DND-41 (cell line): ENCODE measurements at places on chromosomes 1 and 21.

DNA sequence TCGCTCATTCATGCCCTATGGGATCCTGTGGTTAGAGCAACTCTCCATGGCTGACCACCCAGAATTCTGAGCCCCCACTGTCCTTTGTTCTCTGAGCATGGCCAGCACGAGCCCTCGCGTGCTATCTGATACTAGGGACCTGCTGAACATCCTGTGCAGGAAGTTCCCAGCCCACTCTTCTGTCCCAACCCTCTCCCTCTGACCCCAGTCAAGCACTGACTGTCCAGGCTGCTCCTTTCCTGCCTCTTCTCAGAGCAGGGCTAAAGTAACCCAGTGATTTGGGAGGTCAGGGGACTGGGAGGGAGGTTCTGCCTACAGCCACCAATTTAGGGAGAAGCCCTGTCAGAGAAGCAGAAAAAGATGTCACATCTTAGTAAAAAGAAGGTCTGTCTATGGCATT, 21.2 kb downstream of the CYP4B1 start:
- no peak for DNase-seq

GRCh38 chr1:63407002-63407401, 39.6 kb downstream of the ALG6 start:
- DNase-seq: no peak

GRCh38 chr21:32605469-32605868, 6.7 kb downstream of the CFAP298 start:
- no peak for DNase-seq

- peak; percentile 17 for DNase-seq
These were observed 2.9 kb downstream of the RCAN1 start for GRCh38 chr21:34612056-34612455.

DNA sequence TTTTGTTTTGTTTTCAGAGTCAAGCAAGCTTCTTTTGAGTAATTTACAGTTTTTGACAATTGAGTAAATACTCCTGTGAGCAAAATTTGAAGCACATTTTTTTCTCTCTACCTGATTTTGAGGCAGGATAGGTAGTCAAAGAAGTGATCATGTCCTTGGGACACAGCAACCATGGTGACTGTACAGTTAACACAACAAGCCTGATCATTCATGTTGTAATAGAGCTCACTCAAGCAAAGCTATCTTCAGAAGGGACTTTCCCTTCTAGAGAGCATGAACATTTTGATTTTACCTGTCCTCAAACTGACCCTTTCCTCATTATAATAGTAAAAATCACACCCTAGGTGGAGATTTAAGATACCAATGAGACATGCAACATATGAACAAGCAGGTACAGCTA, 126.5 kb upstream of the KCNK1 start:
- no peak for DNase-seq

DNA sequence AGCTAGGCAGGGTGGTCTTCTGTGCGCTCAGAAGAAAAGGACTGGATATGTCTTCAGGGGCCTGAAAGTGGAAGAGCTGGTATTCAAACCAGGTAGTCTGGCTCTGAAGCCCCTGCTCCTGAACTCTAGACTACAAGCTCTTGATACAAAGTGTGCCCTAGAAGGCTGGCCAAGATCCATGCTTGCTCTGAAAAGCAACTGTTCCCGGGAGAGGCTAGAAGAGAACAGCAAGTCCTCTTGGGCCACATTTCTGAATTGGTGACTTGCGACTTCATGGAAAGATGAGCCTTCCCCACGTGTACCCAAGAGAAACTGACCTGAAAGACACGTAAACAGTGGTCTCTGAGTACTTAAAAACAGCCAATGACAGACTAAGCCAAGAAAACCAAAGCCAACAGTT, 123.3 kb upstream of the GRIK3 start:
- no peak for DNase-seq

- peak; percentile 41 for DNase-seq
These were observed 2.5 kb downstream of the BACE2 start for GRCh38 chr21:41170442-41170841.

DNA sequence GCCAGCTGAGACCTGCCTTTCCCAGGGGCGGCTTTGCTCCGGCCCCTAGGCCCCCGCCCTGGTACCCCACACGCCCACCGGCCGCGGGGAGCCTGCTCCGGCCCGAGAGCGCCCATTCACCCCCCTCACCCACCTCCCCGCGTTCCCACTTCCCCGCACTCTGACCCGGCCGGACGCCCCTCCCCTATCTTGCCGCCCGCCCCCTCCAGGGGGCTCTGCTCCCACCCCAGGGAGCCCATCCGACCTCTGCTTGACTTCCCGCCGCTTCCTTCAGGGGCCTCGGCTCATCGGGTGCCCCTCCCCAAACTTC, 466 bp downstream of the HTR6 start:
- no peak for DNase-seq

- DNase-seq: no peak
These were observed 519.3 kb upstream of the CXADR start for GRCh38 chr21:16993416-16994038.

- peak; percentile 62 for DNase-seq
These were observed 117.0 kb downstream of the CD247 start for GRCh38 chr1:167401260-167401873.

DNA sequence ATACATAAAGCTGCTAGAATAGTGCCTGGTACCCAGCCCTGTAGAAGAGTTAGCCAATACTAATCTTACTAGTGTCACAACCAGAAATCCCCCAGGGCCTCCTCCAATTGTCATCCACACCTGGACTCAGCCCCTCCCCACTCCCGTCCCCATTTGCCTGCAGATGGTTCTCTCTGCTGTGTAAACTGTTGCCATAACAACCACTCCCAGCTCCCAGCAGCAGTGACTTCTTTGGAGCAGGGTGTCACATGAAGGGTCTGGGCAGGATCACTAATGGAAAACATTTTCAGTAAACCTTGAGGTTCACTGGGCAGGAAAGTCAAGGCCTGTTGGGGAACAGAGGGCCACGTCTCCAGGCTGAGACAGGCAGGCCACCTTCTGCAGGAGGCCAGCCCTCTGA, 126.0 kb upstream of the IPO9 start:
- DNase-seq: no peak

DNA sequence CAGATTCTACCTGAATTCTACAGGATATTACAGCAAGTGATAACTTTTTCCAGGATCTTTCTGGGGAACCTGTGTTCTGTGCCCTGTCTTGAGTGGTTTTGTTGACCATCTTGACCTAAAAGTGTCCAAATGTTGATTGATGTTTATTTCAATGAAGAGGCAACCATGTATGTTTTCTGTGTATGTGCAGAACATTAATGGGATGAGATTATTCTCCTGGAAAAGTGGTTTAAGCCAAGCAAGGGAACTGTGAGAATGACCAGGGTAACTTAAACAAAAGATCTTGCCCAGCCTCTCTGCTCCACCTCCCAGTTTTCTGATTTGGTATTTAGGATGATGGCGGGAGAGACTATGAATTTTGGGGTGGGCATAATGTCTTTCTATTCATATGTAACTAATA, 1.0 kb upstream of the SAMD13 start:
- no peak for DNase-seq

- DNase-seq: no peak
These were observed 80.5 kb downstream of the PRKAB2 start for GRCh38 chr1:147091801-147092200.

DNA sequence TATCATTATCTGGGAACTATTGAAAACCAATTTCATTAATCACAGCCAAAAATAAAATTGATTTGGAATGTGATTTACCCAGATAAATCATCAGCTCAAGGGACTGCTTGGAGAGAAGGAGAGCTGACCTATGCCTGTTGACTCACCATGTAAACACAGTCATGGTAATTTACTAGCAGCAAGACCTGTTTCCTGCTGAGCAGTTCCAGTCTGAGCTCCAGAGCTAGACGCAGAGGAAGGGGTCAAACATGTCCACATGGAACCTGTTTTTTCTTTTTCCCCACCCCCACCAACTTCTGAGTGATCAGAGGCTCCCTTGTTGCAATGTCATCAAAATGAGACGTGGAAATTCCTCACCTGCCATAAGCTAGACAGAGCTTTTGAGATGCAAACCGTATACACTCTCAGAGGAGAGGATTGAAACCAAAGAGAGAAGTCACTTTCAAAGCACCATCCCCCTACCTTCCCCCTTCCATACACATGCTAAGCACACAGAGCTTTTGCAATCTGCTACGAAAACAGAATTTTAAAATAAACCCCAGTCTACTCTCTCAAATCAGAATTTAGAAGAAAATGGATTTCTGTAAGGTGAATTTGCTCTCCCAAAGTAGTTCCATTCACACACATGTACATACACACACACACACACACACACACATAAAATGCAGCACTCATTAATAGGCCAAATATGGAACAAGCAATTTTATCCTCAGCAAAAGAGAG, 55.9 kb upstream of the PTGFRN start:
- DNase-seq: no peak

- peak; percentile 73 for DNase-seq
These were observed at the start of gene ARL8A for GRCh38 chr1:202144402-202145067. Gene ARL8A (minus strand): TSS chr1:202144737. CDS start chr1:202144572, 165 bp downstream.

DNA sequence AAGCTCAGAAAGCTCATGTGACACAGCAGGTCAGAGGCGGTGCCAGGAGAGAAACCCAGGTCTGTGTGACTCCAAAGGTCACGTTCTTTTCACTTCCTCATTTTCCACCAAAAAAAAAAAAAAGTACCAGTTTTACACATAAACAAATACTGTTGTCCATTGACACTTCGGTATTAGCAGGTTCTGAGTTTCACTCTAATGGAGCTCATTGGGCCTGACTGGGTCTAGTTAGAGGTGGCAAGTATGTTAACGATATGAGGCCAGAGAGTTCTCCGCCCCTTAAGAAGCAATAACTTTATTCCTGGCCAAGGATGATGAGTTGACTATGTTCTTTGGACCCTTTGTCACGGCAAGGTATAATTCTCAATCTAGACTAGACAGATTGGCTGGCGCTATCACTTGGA, 30.0 kb upstream of the SDE2 start:
- no peak for DNase-seq

DNA sequence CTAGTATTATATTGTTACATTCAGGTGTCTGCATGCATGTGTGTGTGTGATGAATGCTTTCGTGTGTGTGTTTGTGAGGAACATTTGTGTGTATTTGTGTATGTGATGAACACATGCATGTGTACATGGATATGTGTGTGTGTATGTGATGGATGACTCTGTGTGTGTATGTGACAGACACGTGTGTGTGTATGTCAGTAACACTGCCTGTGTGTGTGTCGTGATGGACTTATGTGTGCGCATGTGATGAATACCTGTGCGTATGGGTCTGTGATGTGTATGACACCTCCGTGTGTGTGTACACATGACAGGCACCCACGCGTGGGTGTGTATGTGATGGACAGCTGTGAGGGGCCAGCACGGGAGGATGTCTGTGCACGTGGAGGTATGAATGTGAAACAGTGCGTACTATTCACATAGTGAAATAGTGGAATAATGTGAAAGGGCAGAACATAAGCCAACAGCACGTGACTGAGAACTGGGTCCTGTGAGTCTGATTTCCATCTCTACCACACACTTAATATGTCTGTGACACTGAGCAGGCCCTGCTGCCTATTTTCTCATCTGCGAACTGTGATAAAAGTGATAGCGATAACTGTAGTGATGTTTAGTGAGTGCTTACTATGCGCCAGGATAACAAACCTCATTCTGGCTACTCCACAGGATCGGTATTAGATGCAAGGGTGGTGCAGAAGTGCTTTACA, 41.8 kb upstream of the CSF3R start:
- DNase-seq: no peak

DNA sequence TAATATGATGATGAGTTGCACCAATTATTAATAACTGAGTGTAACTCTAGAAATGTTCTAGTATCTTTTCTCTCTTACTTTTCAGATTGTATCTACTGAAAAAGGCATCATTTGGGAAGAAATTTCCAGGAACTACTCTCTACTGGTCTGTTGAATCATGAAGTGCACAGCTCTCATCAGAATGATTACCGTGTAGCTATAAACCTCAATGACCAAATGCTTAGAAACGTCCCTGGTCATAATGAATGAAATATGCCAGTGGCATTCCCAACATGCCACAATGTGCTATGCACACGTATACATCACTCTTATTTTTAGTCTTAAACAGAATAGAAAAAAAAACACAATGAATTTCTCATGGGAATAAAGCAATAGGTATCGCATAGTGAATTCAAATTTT, 534.3 kb upstream of the OLFM3 start:
- DNase-seq: no peak

- DNase-seq: no peak
These were observed 26.5 kb upstream of the SLC35A3 start for GRCh38 chr1:99943223-99943794.

DNA sequence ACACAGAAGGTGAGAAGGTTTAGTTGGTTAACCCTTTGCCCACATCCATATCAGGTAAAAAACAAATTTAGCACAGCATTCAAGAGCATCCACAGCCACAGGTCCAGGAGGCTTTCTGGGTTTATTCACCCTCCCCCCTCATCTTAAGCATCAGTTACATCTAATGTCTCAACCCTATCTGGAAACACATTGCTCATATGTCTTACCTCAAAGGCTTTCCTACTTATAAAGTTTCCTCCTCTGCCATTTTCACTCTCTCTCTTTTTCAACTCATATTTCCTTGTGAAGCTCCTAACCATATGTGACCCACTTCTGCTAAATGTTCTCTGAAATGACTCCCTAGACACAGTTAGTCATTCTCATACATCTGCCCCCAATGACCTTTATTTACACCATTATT, 47.9 kb upstream of the RUNX1 start:
- DNase-seq: no peak

DNA sequence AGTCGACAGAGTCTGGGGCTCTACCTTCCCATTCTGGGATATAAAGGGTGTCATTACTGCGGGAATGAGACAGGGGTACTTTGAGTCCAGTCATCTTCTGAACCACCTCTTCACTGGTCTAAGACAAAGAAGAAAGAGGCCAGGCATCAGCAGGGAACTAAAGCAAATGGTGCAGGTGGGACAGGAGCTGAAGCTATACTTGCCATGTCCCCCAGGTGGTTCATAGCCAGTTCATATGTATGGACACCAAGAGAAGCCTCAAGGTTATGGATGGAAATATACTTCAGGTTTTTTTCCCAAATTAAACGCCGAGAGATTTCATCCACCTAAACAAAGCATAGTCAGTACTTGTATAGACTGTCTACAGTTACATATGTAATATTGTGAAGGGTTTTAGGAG, 2.2 kb downstream of the CTSK start:
- DNase-seq: no peak

GRCh38 chr1:63322114-63322943, at the start of gene FOXD3:
Gene FOXD3 (plus strand): TSS chr1:63322567. CDS start chr1:63323059, 492 bp downstream.
- DNase-seq: no peak

DNA sequence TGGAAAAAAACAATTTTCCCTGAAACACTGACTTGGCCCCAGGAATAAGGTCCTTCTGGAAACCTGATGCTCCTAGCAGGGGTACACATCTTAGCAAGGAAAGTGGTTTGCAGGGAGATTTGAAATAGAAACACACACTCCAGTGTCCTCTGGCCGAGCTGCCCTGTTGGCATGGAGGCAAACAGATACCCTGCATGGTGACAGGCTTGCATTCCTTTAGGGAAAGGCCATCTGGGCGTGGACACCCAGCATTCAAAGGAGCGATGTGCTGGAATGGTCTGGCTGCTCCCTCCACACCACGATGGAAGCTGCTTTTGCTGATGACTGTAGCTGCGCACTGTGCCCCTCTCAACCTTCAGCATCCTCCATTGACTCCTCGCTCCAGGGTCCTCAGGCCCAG, 41.5 kb upstream of the BCAR3 start:
- DNase-seq: no peak

GRCh38 chr1:18178111-18178510, 70.5 kb downstream of the IGSF21 start:
- no peak for DNase-seq
